8988T (cell line): ENCODE measurements at places on chromosomes 3 and 15.
A peak's percentile ranks its signal among the peaks of the same experiment; 100 is the strongest.

- no peak for DNase-seq
Measured at GRCh38 chr3:145094355-145094941, 1066.5 kb downstream of the PLOD2 start.

- DNase-seq = no peak
Measured at GRCh38 chr3:10542518-10542917, 37.1 kb upstream of the ATP2B2 start.

GRCh38 chr15:91515188-91515754 lies 338.2 kb upstream of the SLCO3A1 start:
- no peak for DNase-seq

- DNase-seq = no peak
Measured at GRCh38 chr15:83303535-83303934, 19.1 kb upstream of the BNC1 start.

GRCh38 chr3:43691120-43691995 lies 620 bp downstream of the ABHD5 start:
- peak; percentile 53 for DNase-seq

GRCh38 chr15:98649472-98650416 lies 1.4 kb downstream of the IGF1R start:
- peak; percentile 23 for DNase-seq

GRCh38 chr15:65096481-65097385 lies 18.3 kb downstream of the UBAP1L start:
- DNase-seq = no peak

GRCh38 chr3:194333212-194333980 lies 17.7 kb downstream of the CPN2 start:
- DNase-seq = peak; percentile 80

DNA sequence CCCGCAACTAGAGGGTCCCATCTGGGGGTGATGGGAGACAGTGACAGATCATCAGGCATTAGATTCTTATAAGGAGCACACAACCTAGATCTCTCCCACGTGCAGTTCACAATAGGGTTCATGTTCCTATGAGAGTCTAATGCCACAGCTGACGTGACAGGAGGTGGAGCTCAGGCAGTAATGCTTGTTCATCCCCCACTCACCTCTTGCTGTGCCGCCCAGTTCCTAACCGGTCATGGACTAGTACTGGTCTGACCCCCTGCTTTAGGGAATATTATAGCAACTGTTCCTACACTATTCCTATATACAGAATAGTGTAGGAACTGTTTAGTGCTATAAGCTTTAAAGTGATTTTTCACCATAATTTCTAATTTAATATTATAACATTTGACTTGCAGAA lies 128.1 kb upstream of the AZI2 start:
- DNase-seq = no peak

GRCh38 chr3:148162132-148162531 lies 535.6 kb upstream of the AGTR1 start:
- DNase-seq = no peak

GRCh38 chr3:2784627-2785026 lies 325.5 kb downstream of the IL5RA start:
- no peak for DNase-seq

DNA sequence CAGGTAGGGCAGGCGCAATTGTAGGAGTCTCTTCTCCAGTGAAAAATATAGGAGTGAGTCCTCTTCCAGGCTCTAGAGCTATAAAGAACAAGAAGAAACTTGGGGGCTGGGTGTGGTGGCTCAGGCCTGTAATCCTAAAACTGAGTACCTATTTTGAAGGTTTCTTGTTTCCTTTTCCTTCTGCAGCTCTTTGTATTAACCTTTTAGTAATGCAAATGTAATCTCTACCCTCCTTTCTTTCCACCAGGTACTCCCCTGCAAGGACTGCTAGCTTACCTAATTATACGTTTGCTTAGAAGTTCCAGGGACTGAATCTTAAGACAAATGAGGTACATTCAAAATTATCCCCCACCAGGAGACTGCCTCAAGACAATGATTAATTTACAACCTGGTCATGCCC lies 75.9 kb downstream of the CD47 start:
- DNase-seq = no peak

DNA sequence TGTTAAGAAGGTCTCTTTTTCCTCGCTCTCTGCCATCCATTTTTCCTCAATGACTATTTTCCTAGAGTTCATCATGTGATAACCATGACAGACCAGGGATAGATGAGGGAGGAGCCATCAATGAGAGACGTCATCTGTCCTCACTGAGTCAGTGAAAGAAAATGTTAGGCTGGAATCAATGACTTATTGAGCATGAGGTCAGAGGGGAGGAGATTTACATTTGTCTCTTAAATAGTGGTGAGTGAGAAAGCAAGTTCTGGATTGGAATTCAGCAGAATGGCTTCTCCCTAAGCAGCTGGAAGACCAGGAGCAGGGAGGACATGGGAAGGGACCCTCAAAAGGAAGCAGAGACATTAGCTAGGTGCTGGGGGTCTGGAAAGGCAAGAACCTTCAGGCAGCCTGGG lies 28.2 kb upstream of the USP3 start:
- no peak for DNase-seq

DNA sequence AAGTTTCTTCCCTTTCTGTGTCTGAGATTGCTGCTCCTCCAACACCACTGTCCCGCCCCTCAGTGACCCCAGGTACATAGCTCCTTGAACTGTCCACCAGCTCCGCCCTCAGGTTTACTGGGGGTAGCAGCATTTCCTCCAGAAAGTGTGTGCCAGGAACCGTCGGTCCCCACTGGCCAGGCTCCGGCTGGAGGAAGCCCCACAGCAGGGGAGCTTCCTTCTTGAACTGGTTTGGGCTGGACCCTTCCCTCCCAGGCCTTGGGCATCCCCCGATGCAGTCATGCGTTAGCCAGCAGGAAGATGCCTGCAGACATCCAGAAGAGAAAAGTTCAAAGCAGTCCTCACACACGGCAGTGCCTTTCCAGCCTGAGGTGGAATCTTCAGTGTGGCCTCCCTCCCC lies 19.7 kb downstream of the PAK6 start:
- DNase-seq = no peak

DNA sequence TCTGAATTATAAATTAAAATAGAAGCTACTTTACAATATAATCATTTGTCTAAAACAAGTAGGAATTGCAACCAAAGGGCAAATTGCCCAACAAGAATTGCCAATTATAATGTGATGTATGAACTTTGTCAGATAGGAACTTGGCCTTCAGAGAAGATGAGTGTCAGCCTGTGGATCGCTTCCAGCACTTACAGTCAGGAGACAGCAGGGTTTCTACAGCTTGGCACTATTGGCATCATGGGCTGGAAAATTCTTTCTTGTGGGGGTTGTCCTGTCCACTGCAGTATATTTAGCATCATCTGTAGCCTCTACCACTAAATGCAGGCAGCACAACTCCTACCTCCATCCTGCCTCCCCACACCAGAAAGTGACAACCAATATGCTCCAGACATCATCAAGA lies 48.1 kb upstream of the CRBN start:
- DNase-seq = no peak

DNA sequence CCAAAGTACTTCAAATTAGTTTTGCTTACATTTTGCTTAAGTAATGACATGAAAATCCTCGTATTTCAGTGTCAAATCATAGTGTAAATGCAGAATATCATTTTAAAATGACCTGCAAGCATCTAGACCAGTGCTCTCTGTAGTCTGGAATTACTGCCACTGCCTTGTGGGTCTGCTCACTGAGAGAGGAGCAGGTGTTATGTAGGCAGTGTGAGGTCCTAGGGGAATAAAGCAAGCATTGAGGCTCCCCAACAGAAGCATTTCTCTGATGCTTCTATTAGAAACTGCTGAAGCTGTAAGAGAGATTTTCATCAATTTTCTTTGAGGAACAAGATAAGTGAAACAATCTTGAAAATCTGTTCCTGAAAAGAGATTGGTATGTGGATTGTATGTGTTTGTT lies 253.2 kb downstream of the BBX start:
- no peak for DNase-seq

GRCh38 chr3:148763986-148764935 lies 63.4 kb upstream of the CPB1 start:
- DNase-seq = no peak

DNA sequence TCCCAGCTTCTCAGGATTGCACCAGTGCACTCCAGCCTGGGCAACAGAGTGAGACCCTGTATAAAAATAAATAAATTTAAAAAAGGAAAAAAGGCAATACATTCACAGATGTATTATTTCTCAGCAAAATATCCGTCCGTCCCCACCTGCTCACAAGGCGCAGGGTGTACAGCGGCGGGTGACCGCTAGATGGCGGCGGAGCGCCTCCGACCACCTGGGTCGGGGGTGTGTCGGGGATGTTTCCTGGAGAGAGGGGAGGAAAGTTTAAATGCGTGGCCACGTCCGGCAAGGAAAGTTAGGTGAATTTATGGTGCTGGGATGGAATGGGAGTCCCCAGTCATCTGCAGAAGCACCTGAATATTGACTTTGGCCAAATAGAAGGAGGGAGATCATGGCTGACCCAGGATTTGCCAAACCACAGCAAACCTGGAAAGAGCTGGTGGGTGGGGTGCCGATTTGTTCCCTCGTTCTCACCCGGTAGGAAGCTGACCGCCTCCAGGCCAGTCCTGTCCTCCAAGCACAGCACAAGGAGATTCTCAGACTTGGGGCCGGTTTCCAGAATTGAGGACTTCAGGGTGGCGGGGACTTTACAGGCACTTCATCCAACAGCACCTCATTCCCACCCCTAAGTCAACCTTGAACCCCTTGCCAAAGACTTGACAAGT lies 88.3 kb downstream of the TMEM266 start:
- peak; percentile 80 for DNase-seq

GRCh38 chr3:122619040-122619439 lies 41.6 kb downstream of the PARP15 start:
- DNase-seq = no peak

GRCh38 chr3:73451301-73451944 lies 173.3 kb downstream of the PDZRN3 start:
- DNase-seq = no peak

GRCh38 chr15:40754574-40754882 lies 526 bp downstream of the RMDN3 start:
- no peak for DNase-seq

- DNase-seq = no peak
Measured at GRCh38 chr3:127105587-127105986, 87.3 kb upstream of the PRR23E start.

DNA sequence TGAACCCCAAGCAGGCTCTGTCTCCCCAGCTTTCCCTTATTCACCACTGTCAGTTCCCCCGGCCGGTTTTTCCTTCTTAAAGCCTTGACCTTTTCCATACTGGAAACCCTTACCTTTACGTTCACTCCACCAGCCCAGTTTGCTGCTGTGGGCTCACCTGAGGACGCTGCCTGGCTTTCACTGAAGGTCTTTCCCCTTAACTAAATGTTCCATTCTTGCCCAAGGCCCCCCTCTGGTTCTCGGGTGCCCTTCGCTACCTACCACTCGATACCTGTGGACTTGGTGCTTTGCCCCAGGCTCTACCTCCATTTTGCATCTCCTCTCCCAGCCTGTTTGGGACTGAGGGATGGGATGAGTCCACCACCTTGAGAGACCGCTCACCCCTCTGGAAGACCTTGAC lies 851 bp downstream of the AP2M1 start:
- no peak for DNase-seq

- no peak for DNase-seq
Measured at GRCh38 chr3:30186741-30187219, 419.6 kb upstream of the TGFBR2 start.

- no peak for DNase-seq
Measured at GRCh38 chr3:169541528-169541927, 122.0 kb downstream of the MECOM start.

DNA sequence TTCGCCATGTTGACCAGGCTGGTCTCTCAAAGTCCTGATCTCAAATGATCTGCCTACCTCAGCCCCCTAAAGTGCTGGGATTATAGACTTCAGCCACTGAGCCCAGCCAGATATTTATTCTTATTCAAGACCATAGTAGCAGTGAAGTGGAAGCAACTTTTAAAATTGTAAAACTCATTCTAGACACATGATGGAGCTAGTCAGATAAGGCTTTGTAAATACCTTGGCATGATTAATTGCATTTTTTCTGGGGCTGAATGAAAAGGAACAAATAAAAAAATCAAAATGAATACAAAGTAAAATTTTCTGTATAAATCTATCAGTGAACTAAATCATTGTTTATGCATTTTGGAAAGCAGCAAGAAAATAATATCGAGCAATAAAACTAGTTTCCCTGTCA lies 4.1 kb upstream of the MYO1E start:
- no peak for DNase-seq

- no peak for DNase-seq
Measured at GRCh38 chr15:88990185-88990679, 77.1 kb upstream of the MFGE8 start.

DNA sequence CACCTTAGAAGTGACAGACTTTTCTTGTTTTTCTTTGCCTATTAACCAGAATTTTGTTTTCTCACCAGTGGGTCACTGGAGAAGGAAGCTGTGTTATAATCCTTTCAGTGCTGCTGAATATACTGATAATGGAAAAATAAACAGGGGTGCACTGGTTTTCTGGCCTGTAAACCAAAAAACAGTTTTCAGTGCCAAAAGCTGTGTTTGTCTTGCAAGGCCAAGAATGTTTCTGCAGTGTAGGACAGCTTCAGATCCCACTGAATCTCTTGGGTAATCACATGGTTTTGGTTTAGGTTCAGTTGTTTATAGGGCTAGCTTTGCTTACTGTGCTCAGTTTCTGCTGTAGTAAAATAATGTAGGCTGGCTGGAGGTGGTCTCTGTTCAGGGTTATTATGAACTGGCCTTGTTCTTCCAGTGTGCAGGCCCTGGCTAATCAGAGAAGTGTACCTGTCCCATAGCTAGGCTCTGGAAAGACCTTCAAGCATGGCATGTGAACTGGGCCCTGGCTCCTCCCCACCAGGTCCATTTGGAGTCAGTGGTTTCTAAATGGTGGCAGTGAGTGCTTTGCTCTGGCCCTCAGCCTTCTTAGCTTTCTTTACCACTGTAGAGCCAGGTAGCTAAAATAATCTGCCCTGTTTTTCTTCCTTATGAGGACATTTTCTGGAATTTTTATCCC lies 18.7 kb downstream of the PDE8A start:
- DNase-seq = no peak

DNA sequence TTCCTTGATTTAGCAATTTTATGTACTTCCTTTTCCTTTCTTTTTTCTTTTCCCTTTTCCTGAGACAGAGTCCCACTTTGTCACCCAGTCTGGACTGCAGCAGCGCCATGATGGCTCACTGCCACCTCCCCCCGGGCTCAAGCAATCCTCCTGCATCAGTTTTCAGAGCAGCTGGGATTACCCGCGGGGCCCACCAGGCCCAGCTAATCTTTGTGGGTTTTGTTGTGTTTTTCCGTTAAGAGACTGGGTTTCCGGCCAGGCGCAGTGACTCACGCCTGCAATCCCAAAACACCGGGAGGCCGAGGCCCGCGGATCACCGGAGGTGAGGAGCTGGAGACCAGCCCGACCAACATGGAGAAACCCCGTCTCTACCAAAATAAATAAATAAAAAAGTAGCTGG lies 17.7 kb downstream of the GOLGA8S start:
- DNase-seq = no peak

DNA sequence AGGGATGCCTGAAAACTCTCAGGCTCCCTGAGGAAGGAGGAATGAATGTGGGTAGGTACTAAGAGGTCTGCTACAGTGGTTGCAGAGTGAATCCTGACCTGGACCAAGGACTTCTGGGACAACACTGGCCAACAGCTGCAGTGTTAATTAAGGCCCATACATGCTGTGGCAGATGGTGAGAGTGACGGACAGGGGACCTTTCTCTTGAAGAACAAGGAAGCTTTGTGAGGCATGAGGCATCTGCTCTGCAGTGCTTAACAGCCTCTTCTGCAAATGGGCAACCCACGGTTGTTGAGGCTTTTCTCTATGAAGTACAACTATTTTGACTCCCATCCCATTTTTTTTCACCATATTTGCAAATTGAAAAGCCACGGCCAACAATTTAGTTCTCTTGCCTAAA lies 26.6 kb upstream of the ACAN start:
- no peak for DNase-seq

GRCh38 chr3:133709139-133709750 lies 36.9 kb upstream of the TF start:
- DNase-seq = no peak
